Naive thymus-derived CD8-positive, alpha-beta T cell (primary cell): ENCODE measurements at places on chromosomes 11 and 22.

DNA sequence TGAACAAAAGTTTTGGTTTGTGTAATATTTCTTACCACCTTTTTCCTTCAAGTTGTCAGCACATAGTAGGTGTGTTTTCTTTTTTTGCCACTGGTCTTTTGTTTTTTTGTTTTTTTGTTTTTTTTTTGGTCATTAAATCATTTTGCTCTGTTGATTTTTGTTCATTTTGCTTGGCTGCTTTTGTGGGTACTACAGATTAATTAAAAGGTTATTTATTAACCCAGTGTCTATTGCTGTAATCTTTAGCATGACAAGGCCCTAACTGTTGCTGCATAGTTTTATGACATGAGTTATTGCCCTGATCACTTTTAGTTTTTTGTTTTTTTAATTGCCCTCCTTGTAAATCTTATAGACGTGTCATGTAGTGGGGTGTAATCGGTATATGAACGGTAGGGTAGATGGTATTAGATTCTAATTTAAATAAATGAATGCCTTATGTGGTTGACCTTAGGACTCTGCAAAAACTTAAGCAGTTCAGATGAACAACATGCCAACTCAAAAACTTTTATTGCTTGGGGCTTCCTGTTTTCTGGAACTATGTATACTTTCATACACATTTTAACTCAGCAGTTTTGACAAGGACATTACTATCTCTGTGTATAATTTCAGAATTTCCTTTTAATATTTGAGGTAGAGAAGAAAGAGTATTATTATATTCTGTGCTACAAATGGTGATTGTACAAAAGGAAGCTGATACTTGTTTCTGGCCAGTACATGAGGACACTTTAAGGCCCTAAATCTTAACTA is 7.9 kb downstream of the EWSR1 start:
- H3K27me3 ChIP-seq: no peaks in the 10 kb centered on the region
- H3K36me3 ChIP-seq: peaks cover 23% of the 10 kb centered on the region
- peak overlapping the region; percentile 38 for H3K27ac ChIP-seq
- DNase-seq: no peak
- H3K4me3 ChIP-seq: no peak overlapping the region
- H3K4me1 ChIP-seq: peaks cover 34% of the 10 kb centered on the region

GRCh38 chr22:39276440-39277141 is 31.8 kb upstream of the PDGFB start:
- H3K27me3 ChIP-seq: peaks cover 17% of the 10 kb centered on the region
- no peak overlapping the region for H3K4me3 ChIP-seq
- peaks cover 5% of the 10 kb centered on the region for H3K4me1 ChIP-seq
- no peak overlapping the region for H3K27ac ChIP-seq
- no peaks in the 10 kb centered on the region for H3K36me3 ChIP-seq

- H3K27ac ChIP-seq: no peak overlapping the region
- H3K4me1 ChIP-seq: peaks cover 94% of the 10 kb centered on the region
- H3K36me3 ChIP-seq: peaks cover 5% of the 10 kb centered on the region
- no peaks in the 10 kb centered on the region for H3K27me3 ChIP-seq
- DNase-seq: no peak
- H3K4me3 ChIP-seq: no peak overlapping the region
Observed at GRCh38 chr22:42934338-42934737, 77.3 kb upstream of the ARFGAP3 start.

DNA sequence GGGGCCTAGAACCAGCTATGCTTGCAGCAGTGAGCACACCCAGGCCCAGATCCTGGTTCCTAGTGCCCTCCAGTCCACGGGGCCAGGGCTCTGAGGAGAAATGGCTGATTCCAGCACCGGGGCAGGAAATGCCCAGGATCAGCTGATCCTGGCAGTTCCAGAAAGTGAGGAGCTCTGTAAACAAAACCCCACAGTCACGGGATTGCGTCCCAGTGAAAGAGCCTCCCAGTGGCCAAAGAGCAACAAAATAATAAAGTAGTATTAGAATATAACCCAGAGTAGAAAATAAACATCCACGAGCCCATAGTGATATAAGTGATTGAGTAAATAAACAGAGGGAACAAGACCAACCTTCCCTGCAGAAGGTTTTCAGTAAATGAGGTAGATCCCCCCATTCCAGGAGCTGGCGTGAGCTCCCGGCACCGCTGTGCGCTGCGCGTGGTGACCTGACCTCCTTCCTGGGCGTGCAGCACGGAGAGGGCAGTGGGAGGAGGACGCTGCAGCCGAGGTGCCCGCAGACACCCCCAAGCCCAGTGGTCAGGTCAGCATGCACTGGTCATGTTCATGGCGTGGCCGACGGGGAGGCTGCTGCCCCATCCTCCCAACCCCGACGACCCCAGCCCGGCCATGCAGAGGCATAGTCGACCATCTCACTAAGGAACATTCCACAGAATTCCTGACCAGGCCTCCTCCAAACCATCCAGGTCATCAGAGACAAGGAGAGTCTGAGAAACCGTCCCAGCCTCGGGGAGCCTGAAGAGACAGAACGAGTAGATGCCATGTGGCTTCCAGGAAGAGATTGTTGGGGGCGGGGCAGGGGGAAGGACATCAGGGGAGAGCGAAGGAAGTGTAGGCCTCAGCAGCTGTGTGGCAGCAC is 19.8 kb downstream of the PTDSS2 start:
- H3K4me3 ChIP-seq: no peak overlapping the region
- peaks cover 2% of the 10 kb centered on the region for H3K36me3 ChIP-seq
- peaks cover 7% of the 10 kb centered on the region for H3K4me1 ChIP-seq
- no peak overlapping the region for H3K27ac ChIP-seq

GRCh38 chr11:1011320-1011698 is 25.2 kb downstream of the MUC6 start:
- no peaks in the 10 kb centered on the region for H3K27me3 ChIP-seq
- peaks cover 12% of the 10 kb centered on the region for H3K4me1 ChIP-seq

DNA sequence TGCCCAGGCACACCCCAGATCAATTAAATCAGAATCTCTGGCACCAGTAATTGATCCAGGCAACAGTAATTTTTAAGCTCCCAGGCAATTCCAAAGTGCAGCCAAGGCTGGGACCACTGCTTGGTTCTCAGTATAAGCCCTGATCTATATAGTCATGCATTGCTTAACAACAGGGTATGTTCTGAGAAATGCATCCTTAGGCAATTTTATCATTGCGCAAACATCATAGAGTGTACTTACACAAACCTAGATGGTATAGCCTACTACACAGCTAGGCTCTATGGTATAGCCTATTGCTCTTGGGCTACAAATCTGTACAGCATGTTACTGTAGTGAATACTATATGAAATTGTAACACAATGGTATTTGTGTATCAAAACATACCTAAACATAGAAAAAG is 651 bp upstream of the C11orf42 start:
- H3K4me1 ChIP-seq: peaks cover 27% of the 10 kb centered on the region
- no peak overlapping the region for H3K4me3 ChIP-seq
- H3K36me3 ChIP-seq: peaks cover 12% of the 10 kb centered on the region
- no peaks in the 10 kb centered on the region for H3K27me3 ChIP-seq
- no peak overlapping the region for H3K27ac ChIP-seq
